ENCODE measurements at places on chromosomes 2 and 18. TPM values are rescaled to one million over a fixed set of nuclear protein-coding genes. Genes with fewer than 3 reads are reported as not detected.

GRCh38 chr2:10732924-10733565, 11.6 kb downstream of the ATP6V1C2 start:
- no peak for DNase-seq

The DRC1 gene
- 2.6 TPM for total RNA-seq

The PROKR1 gene
- total RNA-seq, result 2.7 TPM

DNA sequence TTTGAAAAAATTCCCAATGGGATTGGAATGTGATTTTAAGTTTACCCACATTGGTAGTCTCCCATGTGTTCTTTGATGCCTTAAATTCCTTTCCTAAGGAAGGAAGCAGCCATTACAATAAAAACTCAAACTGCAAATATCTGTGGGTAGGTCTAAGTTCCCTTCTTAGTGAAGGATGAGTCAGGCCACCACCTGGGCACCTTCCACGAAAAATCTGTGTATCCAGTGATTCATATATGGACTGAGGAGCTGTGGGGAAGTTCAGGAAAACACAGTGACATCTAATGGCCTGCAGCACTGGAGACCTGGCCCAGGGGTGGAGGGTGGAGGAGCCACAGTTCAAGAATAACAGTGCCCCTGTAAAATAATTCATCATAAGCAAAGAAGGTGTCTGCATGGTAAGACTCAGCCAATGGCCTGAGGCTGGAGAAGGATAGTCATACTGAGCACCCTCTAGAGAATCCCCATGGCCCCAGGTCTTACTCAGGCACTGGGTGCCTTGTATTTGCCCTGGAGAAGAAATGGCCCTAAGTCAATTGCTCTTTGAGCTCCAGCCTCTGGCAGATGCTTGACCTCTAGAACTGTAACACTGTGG, 248.6 kb downstream of the SP3 start:
- DNase-seq, result no peak

GRCh38 chr2:186862869-186863709, 14.1 kb upstream of the ZSWIM2 start:
- peak; percentile 11 for DNase-seq

The HOXD13 gene
- total RNA-seq, result not detected

The PROC gene
- 0.18 TPM for total RNA-seq

DNA sequence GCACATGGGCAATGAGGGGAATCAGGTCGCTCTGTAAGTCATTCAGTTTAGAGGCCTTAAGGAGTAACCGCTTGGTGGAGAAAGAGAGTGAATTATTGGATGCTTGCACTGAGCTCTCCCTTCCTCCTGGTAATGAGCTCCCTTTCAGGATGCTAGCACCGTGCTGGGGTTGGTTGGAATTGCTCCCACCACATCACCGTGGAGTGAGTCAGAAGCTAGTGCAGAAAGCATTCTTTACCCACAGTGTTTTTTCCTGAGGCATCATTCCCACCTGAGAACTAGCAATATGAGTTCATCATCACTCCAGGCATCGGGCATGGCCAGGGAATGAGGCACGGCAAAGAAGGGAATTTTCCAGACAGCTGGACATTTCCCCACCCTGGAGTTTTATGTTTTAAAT, 57.6 kb downstream of the ITGB6 start:
- no peak for DNase-seq

- no peak for DNase-seq
Observed at GRCh38 chr2:127681976-127682857, 6.9 kb upstream of the LIMS2 start.

- DNase-seq, result no peak
Observed at GRCh38 chr2:186918495-186918894, 69.5 kb upstream of the ZSWIM2 start.

DNA sequence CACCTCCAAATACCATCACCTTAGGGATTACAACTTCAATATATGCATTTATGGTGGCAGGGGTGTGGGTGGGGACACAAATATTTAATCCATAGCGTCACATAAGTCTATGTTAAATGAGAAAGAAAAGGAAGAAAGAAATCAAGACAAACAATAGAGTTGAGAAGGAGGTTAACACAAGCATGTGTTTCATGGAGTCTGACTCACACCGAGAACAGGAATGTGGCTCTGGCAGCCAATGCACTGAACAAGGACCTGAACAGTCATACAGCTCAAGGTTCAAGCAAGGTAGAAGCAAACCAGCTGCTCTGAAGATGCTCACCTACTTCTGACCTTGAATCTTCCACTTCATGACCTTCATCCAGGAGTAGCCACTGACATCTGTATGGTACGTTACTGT, 36.2 kb upstream of the LPIN1 start:
- no peak for DNase-seq

GRCh38 chr2:42127425-42128424, 41.4 kb upstream of the EML4 start:
- no peak for DNase-seq

GRCh38 chr18:12394428-12394827, 13.3 kb upstream of the PRELID3A start:
- DNase-seq, result no peak

GRCh38 chr2:232632904-232633412, 446 bp upstream of the EFHD1 start:
- no peak for DNase-seq

The TUBA4B gene
- not detected for total RNA-seq

DNA sequence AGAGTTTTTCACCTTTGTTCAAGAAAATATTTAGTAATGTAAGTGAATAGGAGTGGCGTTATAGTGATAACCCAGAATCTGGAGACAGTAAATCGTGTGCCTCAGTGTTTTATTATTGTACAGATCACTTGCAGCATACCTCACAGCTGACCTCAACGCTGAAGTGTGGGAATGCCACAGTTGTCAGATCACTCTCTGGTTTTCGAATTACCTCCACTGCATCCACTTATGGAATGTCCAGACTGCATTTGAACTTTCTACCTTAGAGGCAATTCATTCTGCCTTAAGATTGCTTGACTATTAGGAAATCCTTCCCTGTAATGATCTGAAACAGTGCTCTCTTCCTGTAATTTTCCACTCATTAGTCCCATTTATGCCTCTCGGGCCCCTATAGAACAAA, 164.5 kb upstream of the ALPP start:
- DNase-seq, result no peak

The FBXO48 gene
- total RNA-seq, result 1.5 TPM

DNA sequence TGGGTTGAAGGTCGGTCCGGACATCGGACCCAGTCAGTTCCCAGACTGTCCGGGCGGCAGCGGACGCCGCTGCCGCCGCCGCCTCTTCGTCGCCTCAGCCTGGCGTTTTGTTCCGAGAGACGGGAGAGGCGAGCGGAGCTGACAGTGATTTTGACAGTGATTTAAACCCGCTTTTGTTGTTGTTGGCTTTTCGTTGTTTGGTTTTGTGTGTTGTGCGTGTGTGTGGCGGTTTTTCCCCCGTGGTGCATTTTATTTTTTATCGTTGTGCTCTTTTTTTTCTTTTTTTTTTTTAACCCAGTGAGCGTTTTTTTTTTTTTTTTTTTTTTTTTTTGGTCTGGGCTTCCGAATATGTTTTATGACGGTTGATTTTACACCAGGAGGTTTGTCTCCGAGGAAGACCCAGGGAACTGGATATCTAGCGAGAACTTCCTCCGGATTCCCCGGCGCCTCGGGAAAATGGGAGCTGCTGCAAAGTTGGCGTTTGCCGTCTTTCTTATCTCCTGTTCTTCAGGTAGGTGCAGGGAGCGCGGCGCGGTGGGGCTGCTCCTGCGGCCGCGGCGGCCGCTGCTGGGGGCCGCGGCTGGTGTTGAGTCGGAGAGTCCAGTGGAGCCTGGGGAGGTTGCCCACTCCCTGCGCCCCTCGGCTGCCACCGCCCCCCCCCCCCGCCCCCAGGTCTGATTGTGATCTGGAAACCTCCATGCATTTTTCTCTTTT, at the start of gene ACVR2A:
TSS of gene ACVR2A (plus strand) at position 333 of the 714 bp plus-strand sequence. CDS start at position 457, 124 bp downstream.
- DNase-seq, result peak; percentile 32

DNA sequence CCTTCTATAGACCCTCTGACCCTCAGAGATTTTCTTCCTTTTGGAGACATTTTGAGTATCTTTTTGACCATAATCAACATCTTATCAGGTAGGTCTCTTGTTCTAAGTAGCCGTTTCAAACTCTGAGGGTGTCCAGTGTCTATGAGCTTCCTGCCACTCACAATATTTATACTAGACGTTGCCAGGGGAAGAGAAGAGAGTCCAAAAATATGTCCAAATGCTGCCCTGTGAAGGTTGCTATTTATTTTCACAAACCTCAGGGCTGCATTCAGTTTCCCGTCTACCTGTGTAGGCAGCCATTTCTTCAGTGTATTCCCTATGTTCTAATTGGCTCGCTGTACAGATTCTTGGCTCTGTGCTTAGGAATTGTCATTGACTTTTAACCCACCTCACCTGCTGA, 986 bp upstream of the DSG1 start:
- DNase-seq, result no peak

DNA sequence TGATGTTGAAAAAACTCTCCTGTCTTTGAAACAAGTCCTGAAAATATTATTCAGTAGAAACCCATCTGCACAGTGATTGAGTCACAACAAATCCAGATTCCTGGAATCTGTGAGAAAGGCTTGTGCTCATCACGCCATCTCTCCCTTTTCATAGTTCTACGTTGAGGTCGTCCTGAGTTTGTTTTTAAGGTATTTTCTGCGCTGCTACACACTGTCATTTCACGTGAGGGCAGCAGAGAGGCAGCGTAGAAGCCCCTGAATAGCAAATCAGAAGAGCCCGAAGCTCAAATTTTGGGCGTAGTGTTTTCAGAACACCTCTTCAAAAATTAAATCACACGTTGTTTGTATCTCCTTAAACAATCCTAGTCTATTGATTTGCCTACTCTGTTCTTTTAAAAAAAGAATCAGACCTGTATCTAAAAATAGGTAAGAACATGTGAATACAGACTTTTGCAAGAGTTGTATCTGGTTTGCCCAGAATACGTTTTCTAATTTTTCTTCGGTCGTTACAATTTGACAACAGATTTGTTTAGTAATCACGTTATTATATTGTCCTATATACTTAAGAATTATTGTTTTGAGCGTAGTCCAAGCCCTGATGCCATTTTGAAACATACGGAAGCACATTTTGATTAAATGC, 61.6 kb upstream of the SLC38A11 start:
- peak; percentile 54 for DNase-seq

- DNase-seq, result no peak
Observed at GRCh38 chr18:5419030-5419429, 123.5 kb upstream of the ZBTB14 start.

- no peak for DNase-seq
Observed at GRCh38 chr2:187709065-187709464, 154.8 kb upstream of the TFPI start.

DNA sequence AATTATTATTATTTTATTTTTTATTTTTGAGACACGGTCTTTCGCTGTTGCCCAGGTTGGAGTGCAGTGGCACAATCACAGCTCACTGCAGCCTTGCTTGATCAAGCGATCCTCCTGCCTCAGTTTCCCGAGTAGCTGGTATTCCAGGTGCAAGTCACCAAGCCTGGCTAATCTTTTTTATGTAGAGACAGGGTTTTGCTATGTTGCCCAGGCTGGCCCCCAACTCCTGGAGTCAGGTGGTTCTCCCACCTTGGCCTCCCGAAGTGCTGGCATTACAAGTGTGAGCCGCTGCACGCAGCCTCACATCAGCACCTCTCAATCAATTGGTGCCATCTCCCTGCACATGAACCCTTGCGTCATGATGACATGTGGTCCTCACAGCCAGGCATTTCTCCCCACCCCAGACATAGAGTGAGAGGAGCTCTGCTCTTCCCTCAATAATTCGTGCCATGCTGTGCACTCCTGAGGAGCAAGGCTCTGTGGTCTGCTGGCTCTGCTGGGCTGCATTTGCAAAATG, 5.9 kb downstream of the INPP5D start:
- DNase-seq, result no peak

The KCNE4 gene
- 1.5 TPM for total RNA-seq

The UGT1A10 gene
- total RNA-seq, result not detected

DNA sequence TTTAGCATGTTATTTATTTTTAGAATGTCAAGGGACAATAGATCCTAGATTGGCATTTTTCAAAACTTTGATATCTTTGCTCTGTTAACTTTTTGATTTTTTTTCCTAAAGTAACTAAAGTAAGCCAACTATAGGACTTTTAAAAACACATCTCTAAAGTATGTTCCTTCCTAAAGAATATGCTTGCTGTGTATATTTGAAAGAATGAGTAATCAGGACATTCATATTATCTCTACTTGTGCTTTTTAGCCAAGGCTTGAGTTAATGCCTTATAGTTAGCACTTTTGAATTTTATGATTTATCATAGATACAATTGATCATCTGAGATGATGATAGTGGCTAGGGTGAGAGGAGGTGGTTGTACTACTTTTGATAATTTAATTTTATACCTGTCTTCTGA, 93.6 kb downstream of the BABAM2 start:
- DNase-seq, result no peak

DNA sequence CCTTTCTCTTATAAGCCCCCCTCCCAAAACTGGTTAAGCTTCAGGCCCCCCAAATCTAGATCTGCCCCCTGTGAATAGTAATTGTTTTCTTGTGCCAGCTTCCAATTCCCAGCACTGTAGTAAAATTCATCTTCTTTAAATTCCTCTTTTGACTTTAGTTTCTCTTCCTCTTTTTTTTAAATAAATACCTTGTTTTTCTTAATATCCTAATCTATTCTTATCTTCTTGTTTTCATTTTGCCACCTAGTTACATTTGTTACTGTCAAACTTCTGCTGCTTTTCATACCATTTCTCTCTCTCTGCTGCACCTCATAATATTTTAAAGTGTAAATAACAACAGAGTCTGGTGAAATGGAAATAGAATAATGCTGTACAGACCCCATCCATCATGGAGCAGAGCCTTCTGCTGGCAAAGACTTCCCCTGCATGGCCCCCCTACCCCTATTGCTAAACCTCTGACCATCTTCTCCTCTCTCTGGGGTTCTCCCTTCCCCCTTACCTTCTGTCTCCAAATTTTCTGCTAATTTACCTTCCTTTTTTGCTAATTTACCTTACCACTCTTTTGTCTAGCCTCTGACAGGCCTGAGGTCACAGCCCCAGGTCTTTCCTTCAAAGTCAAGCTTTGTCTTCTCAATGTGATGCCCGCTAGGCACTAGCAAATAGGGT, 94.9 kb upstream of the PAPOLG start:
- no peak for DNase-seq

The ANKRD30B gene
- 3.0 TPM for total RNA-seq

Data from cerebellum (tissue), 4 donors.